Tibial nerve (tissue), 4 donors: ENCODE measurements at places on chromosomes 6 and 20. TPM values are rescaled to one million over a fixed set of nuclear protein-coding genes. Genes with fewer than 3 reads are reported as not detected.

GRCh38 chr20:63873477-63873971, 8.5 kb downstream of the TPD52L2 start:
- peak; percentile 57 for DNase-seq

DNA sequence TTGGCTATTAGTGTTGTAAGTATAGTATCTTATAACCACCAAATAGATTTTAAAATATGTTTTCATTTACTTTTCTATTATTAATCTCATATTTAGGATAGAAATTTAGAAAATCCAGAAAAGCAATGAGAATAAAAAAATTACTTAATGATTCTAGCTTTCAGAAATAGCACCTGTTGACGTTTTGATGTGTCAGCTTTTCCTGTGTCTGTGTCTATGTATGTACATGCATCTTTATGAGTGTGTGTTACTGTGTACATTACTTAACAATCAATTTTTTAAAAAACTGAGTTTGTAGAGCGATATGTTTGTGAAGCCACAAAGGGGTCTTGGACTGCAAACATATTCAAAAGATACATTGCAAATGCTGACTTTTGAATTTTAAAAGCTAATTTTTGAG, 526.9 kb downstream of the BCKDHB start:
- DNase-seq: no peak

Gene NCOA5
- 50.0 TPM for total RNA-seq

DNA sequence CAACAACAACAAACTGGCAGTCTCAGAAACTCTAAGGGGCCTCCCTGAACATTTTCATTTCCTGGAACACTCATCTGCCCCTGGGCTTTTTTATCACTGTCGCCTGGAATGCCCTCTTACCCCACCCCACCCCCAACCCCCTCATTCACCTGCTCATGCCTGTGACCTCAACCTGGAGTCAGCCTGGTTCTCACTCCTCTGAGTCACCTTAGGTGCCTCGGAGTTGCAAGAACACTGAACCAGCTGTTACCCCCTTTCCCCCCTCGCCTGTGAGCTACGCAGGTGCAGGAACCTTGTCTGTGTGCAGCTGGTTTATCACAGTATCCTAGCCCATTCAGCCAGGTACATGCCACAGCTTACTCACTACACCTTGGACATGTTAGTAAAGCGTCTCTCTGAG, 12.8 kb upstream of the SNAI1 start:
- no peak for DNase-seq

Gene TBXT
- not detected for total RNA-seq

Gene TRIM31
- total RNA-seq: not detected

Gene PTCRA
- not detected for total RNA-seq

DNA sequence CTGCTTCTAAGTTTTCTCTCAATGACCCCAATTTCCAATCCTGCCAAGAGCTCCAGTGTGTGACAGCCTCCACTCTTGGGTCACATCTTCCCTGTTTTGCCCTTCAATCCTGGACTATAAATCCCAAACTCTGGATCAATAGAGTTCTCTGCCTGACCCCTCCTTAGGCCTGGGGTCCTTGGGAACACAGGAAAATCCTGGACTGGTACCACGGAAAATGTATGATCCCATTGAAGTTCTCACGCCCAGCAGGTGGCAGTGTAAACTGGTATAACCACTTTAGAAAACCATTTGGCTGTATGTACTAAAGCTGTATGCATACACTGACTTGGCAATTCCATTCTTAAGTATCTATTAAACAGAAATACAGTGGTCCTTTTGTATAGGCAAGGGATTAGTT, 98.0 kb downstream of the SNAP25 start:
- DNase-seq: no peak

- DNase-seq: no peak
These were observed 136.5 kb upstream of the PRND start for GRCh38 chr20:4585104-4585753.

- no peak for DNase-seq
These were observed 318.7 kb downstream of the DOK5 start for GRCh38 chr20:54794110-54794509.

DNA sequence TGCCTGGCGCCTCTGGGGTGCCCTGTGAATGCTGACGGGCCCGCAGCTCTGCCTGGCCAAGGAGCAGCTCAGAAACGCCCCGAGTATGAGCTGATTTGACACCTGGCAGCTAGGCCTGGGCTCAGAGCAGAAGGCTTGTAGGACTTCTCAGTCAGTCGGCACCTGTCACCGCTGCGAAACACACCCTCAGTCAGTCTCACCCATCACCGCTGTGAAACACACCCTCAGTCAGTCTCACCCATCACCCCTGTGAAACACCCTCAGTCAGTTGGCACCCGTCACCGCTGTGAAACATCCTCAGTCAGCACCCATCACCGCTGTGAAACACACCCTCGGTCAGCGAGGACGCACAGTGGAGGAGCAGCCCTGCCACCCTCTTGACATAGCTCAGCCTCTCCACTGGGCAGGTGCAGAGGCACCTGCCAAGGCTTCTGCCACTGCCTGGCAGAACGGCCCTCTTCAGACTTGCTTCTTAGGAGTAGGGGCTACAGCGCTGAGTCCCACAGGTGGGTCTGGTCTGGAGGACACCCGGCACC, 109.0 kb downstream of the PSMB1 start:
- no peak for DNase-seq

DNA sequence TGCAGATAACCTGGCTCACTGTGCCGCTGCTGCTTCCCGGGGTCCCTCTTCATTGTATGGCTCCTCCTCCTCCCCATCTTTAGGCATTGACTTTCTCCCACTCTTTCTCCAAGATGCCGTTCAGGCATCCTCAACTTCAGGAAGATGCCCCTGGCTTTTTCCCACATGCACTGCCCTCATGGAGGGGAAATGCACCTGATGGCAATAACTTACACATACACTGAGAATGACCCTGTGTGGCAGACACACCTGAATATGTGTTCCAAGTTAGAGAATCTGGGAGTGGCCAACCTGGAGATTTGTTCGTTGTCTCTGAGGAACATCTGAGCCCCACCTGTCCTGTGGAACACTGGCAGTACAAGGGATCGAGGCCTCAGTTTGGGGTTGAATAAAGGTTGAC, 273.9 kb upstream of the CHD6 start:
- DNase-seq: no peak

Gene RALGAPA2
- 27.3 TPM for total RNA-seq

GRCh38 chr6:151021896-151022295, 156.4 kb downstream of the MTHFD1L start:
- no peak for DNase-seq

DNA sequence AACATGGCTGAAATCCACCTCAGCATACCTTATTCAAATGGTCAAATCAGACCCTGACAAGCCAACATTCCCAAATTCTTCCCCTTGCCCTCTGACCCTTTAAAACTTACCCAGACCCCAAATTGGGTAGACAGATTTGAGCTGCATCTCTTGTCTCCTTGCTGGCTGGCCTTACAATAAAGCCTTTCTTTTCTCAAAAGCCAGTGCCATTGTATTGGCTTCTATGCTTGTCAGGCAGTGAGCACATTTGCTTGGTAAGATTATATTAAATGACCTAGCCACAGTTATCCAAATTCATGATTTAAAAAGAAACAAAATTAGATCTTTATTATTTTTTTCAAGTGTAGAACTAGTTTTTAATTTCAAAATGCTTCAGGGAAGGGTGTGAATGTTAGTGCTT, 67.8 kb upstream of the FAM83B start:
- DNase-seq: no peak

Gene RAET1L
- total RNA-seq: not detected

Gene OR2J2
- total RNA-seq: not detected

DNA sequence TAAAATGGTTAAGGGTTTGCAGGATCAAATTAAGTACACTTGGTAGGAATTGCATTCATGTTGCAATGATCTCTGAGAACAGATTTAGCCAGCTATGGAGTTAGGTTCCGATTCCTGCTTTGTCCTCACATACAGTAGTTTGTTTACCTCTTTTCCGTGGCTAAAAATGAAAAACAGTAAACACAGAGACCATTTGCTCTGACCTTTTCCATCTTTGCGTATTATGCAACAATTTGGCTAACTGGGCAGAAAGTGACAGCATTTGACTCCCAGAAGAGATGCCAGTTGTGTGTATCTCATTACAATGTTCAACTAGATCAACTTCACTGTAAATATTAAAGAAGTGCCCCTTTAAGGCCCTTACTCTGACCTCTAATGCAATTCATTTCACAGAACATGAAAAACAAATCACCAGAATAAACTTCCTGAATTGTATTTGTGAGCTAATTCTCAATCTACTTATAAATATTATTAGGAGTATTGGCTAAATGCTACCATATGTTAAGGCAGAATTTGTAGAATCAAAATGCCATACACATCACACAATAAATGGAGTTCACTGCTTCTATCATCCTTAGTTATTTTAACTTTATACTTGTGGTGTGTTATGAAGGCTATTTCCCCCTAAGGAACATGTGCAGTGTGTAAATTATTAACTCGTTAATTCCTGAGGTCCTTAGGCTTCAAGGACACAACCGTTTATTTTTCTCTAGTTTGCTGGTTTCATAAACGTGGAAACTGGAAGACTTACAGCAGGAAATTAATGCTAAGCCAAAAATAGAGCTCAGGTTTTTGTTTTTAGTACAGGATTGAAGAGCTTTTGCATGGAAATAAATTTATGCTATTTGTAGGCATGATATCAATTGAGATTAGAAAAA, 380.7 kb upstream of the CITED2 start:
- DNase-seq: no peak

- DNase-seq: no peak
These were observed 66.3 kb downstream of the MAP7 start for GRCh38 chr6:136483906-136484305.

GRCh38 chr6:21589352-21590345, 3.9 kb upstream of the SOX4 start:
- DNase-seq: peak; percentile 89

GRCh38 chr6:43308101-43308989, at the start of gene CRIP3:
Gene CRIP3 (minus strand): TSS chr6:43308826. CDS start chr6:43308792, 34 bp downstream.
- DNase-seq: no peak

Gene SPATS1
- total RNA-seq: not detected

- DNase-seq: no peak
These were observed 39.8 kb downstream of the HLA-A start for GRCh38 chr6:29982097-29982496.

Gene KIAA1755
- 36.3 TPM for total RNA-seq

Gene EYS
- 0.39 TPM for total RNA-seq

DNA sequence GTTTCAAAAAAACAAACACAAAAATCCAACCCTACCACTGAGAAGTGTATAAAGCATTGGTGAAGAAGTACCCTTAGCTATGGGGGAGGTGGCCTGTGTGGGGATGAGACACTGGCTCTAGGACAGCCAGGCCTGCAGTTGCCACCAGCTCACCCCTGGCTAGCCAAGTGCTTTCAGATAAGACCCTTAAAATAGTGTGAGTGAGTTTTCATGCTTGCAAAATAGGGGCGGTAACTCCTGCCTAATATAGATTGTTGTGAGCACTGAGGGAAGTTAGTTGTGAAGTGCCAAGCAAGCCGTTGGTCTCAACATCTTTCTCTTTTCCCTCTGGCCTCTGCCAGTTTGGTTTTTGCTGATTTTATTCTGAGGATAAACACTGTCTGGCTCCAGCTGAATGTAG, 11.3 kb downstream of the PPP1R3G start:
- DNase-seq: no peak

- no peak for DNase-seq
These were observed 131.1 kb downstream of the TBXT start for GRCh38 chr6:166036316-166037095.

DNA sequence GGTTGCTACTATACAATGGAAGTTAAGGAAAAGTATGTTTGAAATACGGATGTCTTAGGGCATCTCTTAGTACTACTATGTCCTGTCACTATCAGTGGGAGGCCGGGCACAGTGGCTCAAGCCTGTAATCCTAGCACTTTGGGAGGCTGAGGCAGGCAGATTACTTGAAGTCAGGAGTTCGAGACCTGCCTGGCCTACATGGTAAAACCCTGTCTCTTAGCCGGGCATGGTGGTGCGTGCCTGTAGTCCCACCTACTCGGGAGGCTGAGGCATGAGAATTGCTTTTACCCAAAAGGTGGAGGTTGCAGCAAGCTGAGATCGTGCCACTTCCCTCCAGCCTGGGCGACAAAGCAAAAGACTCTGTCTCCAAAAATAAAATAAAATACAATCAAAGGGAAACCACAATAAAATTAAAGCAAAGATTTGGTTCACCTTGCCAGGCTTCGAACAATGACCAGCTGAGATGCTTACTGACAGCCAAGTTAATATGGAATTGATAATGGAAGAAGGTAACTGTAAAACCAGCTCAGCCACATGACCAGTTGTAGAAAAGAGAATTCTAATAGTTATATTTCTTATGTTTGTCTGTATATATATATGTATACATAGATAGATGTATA, 6.5 kb downstream of the CD24 start:
- no peak for DNase-seq

Gene ARMC2
- 3.1 TPM for total RNA-seq

- DNase-seq: no peak
These were observed 698.4 kb downstream of the TENT5A start for GRCh38 chr6:81054036-81054435.

DNA sequence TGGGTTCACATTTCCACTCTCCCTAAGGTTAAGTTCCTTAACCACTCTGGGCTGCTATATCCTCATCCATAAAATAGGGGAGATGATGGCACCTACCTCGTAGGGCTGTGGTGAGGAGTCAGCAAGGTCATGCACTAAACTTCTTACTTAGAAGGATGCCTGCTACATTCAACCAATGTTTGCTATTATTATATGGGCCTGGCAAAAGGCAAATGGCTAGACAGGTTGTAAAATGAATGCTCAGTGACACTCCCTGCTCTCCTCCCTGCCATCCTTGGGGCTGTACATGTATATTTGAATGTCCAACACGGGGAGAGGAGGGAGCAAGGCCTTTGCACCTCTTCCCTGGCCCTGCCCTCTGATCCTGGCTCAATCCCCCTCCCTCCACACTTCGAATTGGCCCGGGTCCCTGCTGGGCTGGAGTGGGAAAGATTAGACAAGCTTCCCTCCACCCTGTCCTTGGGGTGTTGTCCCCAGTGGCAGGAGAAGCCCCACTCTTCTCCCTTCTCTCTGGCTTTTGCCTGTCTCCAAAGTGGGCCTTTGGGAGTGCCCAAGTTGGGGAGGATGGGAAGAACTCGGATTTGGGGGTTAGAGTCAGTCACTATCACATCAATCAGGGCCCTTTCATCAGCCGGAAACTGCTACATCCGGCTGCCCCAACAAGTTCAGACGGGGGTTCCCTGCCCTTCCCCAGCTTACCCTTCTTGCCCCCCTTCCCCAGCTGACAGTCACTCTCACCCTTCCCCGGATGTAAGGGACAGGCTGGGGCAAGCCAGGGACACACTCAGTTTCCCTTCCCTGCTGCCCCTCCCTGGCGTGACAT, 36.3 kb upstream of the VEGFA start:
- no peak for DNase-seq

DNA sequence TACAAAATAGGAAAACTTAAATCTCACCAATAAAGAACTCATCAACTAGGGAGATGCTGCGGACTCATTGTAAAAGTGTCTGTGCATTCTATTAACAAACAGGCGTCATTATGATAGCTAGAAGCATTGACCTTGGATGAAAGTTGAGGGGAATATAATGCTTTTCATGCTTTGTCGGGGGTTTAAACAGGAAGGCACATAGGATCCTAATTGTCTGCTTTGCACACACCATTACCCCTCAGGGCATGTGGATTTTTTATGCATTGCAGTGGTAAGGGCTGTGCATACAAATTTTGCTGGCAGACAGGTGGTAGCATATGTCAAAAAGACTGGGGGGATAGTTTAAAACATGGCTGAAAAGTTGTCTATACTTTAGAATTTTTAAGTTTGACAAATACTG, 447.9 kb upstream of the PLCB4 start:
- no peak for DNase-seq
